ENCODE measurements at places on chromosomes 2 and 18.

GRCh38 chr2:53505826-53506225, 261.8 kb upstream of the CHAC2 start:
- no peak for DNase-seq

- no peak for DNase-seq
Observed at GRCh38 chr2:241569831-241570281, 11.3 kb downstream of the BOK start.

GRCh38 chr2:128682266-128682665, 363.6 kb upstream of the HS6ST1 start:
- no peak for DNase-seq

GRCh38 chr2:239157269-239157668, 243.6 kb downstream of the HDAC4 start:
- no peak for DNase-seq

GRCh38 chr2:216499641-216500218, 1.1 kb downstream of the RPL37A start:
- DNase-seq, result no peak
